ENCODE measurements at places on chromosomes 12 and 14. TPM values are rescaled to one million over a fixed set of nuclear protein-coding genes. Genes with fewer than 3 reads are reported as not detected.

MAP1LC3B2 gene
- 4.2 TPM for polyA plus RNA-seq

ESRRB gene
- polyA plus RNA-seq: 0.29 TPM

MSI1 gene
- polyA plus RNA-seq: 69.7 TPM

CTSG gene
- not detected for polyA plus RNA-seq

DBX2 gene
- polyA plus RNA-seq: 0.61 TPM

ZNF384 gene
- polyA plus RNA-seq: 44.3 TPM

EML5 gene
- polyA plus RNA-seq: 1.4 TPM

KERA gene
- not detected for polyA plus RNA-seq

BEGAIN gene
- polyA plus RNA-seq: 19.3 TPM

FAM222A gene
- 27.7 TPM for polyA plus RNA-seq

TAS2R42 gene
- not detected for polyA plus RNA-seq

COA8 gene
- 83.6 TPM for polyA plus RNA-seq

ZDHHC22 gene
- polyA plus RNA-seq: 30.2 TPM

COCH gene
- polyA plus RNA-seq: 43.7 TPM

DEPDC4 gene
- polyA plus RNA-seq: 1.0 TPM

ENDOU gene
- polyA plus RNA-seq: 0.80 TPM

NGB gene
- polyA plus RNA-seq: 28.3 TPM

GPR65 gene
- polyA plus RNA-seq: 0.07 TPM

LRP1-AS gene
- polyA plus RNA-seq: not detected

DPPA3 gene
- polyA plus RNA-seq: not detected
